ENCODE measurements at places on chromosomes 2 and 18.

DNA sequence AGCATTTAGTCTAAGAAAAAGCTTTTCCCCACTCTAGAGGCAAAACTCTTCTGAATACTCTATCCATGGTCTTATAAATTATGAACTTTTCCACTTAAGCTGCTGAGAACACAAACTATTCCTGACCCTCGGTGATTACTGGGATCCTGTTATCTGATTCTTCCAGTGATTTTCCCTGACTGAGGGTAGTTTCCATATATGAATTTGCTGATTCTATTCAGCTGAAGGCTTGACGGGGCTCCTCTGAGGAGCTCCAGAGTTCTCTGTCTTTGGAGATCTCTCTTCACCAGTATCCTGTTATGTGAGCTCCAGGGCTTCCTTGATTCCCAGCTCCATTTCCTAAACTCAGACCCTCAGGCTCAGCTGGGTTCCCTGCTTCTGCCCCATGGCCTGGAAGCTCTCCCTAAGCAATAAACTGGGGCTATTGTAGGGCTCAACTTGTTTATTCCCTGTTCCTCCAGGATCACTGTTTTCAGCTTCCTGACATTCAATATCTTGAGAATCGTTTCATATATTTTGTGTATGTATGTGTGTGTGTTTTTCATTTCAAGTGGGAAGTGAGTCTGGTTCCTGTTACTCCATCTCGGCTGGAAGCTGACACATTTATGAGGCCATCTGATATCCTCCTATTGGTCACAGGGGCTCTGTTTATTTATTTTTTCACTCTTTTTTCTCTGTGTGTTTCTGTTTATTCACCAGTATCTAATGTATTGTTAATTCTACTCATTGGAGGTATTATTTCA, 78.2 kb downstream of the ARHGAP28 start:
- DNase-seq, result no peak

DNA sequence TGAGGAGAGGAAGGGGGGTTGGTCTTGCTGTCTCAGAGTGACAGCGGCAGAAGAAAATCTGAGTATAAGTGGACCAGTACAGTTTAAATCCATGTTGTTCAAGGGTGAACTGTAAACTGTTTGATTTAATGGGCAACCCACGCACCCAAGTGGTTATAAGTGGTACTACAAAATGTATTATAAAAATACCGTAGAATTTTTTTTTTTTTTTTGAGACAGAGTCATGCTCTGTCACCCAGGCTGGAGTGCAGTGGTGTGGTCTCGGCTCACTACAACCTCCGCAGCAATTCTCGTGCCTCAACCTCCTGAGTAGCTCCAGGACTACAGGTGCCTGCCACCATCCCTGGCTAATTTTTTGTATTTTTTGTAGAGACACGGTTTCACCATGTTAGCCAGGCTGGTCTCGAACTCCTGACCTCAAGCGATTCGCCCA, 2.1 kb upstream of the CHCHD5 start:
- DNase-seq, result peak; percentile 16

- no peak for DNase-seq
Measured at GRCh38 chr2:203993560-203993959, 57.0 kb downstream of the ICOS start.

GRCh38 chr2:173997753-173998152, 32.6 kb upstream of the SP3 start:
- DNase-seq, result no peak

GRCh38 chr18:71105078-71105819, 816.4 kb downstream of the SOCS6 start:
- DNase-seq, result no peak

DNA sequence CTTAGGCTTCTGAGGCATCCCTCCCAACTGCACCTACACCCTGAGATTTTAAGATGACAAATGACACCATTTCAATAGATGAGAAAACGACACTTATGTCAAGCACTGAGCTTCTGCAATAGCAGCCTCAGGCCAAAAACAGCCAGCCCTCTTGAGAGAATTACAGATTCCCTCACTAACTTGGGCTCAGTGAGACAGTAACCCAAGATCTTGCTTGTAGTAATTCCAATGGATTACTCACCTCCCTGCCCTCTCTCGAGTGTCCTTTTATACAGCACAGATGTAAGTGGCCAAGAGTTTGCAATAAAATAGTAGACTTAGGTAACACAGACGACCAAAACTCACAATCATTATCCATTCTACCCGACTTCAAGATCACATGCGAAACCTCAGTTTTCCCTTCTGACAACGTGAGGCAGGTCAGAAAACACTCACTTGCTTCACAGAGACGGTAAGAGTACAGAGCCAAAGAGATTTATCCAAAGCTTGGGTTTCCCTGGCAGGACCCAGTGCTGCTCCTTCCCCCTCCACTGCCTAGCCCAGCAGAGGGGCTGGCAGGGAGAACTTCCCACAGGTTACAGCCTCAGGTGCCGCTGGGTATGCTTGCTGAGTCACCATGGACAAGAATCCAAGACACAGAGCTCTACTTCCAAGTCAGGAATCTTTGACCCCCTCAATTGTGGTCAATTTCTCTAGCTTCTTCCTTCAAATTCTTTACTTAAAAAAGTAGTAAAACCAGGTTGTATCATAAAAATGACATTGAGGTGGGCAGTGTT, 181.4 kb downstream of the MYO5B start:
- DNase-seq, result no peak

- no peak for DNase-seq
Measured at GRCh38 chr2:76759634-76760366, 762.4 kb downstream of the LRRTM4 start.

GRCh38 chr2:75582840-75583239, 22.1 kb upstream of the EVA1A start:
- no peak for DNase-seq

- no peak for DNase-seq
Measured at GRCh38 chr2:85663594-85664565, 4.1 kb downstream of the SFTPB start.

DNA sequence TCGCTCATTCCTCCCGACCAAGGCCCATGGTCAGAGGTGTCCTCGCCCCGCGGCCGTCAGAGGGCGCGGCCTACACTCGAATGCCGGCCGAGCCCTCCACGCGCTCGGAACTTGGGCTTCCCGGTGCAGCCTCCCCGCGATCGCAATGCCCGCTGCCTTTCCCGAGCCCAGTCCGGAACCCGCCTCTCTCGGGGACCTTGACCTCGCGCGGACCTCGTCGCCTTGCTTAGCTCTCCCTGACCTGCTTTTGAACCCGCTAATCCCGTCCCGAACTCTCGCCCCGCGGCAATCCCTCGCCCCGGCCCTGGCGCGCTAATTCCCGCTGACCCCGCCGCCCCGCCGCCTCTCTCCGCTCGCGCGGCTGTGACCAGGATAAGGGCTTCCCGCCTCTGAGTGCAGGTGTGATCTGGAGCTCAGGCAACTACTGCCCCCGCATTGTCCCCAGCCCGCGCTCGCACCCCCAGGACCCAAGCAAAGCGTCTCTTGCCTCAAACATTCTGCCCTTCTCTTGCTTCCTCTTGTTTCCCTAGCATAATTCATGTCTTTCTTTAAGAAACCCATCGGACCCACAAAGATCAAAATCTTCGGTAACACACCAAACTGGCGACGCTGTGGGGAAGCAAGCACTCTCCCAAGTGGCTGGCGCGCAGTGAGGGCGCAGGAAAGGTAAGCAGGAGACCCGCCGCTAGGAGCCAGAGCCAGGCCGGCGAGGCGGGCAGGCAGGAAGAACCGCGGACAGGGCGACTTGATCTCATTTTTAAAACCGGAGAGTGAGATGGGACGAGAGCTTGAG, 46.6 kb upstream of the ATP6V1B1 start:
- DNase-seq, result no peak

GRCh38 chr2:138423198-138423597, 78.4 kb upstream of the SPOPL start:
- DNase-seq, result no peak

DNA sequence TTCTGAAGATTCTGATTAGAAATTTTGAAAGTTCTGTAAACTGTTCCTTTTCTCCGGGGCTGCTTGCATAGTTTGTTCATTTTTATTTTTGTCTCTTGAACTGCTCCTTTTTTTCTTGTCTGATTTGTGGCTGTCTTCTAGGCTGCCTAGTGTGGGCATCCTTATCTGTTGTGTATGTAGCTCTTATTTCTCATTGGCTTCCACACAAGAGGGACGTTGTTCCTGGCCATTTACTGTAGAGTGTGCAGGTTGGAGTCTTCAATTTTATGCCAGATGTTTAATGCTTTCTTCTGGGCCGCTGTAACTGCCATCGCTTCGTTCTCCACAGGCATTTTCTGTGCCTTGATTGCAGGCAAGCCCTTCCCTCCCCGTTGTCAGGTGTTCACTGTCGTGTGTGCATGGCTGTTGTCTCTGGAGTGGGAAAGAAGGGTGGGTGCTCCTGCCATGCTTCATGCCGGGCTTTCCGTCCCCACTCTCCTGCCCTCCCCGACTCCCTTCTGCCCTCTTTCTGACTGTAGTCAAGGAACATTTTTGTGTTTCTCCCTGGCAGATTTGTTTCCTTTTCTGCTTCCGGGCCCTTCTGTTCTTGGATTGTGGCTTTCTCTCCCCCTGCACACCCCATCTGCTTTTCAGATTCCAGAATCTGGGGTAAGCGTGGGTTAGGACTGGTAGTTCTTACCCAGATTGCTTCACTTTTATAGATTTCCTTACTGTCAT, 15.5 kb downstream of the CEP192 start:
- DNase-seq, result no peak

GRCh38 chr18:9684881-9685614, 23.1 kb upstream of the RAB31 start:
- no peak for DNase-seq

- DNase-seq, result peak; percentile 71
Measured at GRCh38 chr2:1366546-1367134, 46.6 kb upstream of the TPO start.

- DNase-seq, result no peak
Measured at GRCh38 chr2:33791625-33792024, 192.5 kb upstream of the FAM98A start.

DNA sequence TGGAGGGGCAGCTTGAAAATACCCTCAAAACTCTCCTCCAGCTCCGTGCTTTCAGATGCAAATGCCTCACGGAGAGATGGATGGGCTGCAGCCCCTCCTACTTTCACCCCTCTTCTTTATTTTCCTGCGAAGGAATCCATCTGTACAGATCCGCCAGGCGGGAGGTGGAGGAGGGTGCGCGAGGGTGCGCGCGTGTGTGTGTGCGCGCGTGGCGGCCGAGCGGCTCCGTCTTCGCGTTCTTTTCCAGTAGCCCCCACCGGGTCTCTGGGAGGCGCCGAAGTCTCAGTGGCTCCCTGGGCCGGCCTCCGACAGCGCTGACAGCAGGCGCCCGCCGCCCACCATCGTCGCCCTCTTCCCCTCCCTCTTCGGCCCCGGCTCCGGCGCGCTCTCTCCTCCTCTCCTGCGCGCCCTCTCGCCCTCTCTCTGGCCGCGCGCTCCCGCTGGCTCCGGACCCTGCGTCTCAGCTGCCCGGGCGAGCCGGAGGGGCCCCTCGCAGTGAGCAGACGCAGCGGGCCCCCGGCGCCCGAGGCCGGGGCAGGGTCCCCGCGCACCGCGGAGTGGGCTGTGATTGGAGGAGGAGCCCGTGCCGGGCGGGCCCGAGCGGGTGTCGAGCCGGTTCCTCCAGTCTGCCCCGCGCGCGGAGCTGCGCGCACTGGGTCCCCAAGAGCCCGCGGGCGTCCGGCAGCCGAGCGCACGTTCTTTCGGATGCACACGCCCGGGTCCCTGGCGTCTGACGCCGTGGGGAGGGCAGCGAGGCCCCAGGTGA, at the start of gene CDH7:
Gene CDH7 (plus strand): TSS at position 624 of the 766 bp plus-strand sequence. CDS start 11,831 bp downstream, outside the sequence.
- DNase-seq, result no peak

GRCh38 chr2:171345971-171346722, 87.6 kb downstream of the METTL8 start:
- no peak for DNase-seq

- no peak for DNase-seq
Measured at GRCh38 chr2:147862859-147863516, 18.2 kb downstream of the ACVR2A start.

DNA sequence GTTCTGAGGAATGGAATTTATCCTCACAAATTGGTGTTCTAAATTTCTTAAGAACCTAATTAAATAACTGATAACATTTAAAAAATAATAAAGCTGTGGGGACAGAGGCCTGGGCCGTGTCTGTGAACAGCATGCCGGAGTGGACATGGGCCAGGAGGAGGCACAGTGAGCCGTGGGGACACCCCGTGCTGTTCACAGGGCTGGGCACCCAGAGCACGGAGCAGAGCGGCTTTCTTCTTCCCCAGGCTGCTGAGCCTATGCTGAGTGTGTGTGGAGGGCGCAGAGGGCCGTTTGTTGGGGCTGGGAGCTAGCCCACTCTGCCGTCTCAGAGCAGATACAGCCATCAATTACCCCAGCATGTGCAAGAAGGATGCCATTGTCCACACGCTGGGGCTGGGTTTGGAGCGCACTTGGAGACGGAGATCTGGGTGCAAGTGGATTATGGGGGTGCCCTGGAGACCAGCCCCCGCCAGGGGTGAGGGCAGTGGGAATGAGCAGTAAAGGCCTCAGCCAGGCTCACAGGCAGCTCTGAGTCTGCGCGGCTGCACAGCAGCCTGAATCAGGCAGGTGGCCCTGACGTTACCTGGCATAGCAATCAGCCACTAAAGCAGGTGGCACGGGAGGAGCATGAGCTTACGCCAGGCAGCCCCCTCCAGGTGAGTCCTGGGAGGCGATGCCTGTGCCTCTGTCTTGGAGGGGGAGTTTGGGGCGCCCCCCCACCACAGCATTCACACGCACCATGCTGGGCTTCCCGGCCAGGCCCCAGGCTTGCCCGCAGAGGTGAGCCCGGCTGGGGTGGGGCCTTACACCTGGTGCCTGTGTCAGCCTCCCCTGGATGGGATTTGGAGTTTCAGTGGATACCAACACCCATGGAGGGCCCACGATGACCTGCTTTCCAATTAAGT, 52.1 kb upstream of the SLC66A3 start:
- DNase-seq, result peak; percentile 26

GRCh38 chr18:62372156-62372555, 47.0 kb downstream of the TNFRSF11A start:
- peak; percentile 80 for DNase-seq

GRCh38 chr18:38525039-38525438, 959.4 kb upstream of the CELF4 start:
- DNase-seq, result no peak

- DNase-seq, result no peak
Measured at GRCh38 chr2:206160807-206161179, 1.1 kb downstream of the EEF1B2 start.

GRCh38 chr2:71700041-71700657, 246.8 kb downstream of the DYSF start:
- no peak for DNase-seq

DNA sequence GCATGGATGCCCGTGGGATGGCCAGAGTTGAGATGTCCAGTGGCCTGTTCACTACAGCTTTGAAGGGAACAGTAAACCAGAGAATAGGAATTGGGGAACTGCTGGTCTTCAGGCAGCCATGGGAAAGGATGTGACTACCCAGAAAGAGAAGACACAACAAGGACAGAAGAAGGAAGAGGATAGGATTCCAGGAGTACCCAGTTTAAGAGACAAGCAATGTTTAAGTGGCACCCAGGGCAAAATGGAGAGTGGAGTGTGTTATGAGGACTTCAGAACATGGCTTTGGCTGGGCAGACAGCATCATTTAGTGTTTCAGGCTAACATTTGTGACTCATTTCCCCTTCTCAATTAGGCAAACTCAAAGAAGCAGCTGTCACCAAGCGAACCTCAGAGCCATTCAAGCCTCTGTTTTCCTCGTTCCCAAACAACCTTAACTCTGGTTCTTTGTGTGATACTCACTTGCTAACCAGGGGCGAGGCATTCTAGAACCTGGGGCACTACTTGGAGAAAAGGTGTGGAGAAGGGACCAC, 4.0 kb upstream of the FAM124B start:
- DNase-seq, result no peak
